ENCODE measurements at places on chromosomes 2 and 18. TPM values are rescaled to one million over a fixed set of nuclear protein-coding genes. Genes with fewer than 3 reads are reported as not detected.
A peak's percentile ranks its signal among the peaks of the same experiment; 100 is the strongest.

DNA sequence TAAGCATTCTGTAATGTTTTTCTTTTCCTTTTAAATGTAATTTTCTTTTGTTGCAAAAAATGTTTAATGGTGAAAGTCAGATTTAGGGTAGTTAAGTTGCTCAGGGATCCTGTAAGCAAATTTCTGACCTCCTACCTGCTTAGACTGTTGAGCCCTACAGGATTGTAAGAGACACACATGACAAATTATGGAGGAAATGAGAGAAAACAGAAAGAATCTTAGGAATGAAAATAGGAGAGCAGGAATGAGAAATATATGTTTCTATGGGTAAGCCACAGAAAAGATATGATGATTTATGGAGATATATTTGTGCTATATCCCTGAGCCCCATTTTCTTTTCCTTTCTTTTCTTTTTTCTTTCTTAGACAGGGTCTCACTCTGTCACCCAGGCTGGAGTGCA is 28.3 kb downstream of the CYBRD1 start:
- DNase-seq, result no peak

DNA sequence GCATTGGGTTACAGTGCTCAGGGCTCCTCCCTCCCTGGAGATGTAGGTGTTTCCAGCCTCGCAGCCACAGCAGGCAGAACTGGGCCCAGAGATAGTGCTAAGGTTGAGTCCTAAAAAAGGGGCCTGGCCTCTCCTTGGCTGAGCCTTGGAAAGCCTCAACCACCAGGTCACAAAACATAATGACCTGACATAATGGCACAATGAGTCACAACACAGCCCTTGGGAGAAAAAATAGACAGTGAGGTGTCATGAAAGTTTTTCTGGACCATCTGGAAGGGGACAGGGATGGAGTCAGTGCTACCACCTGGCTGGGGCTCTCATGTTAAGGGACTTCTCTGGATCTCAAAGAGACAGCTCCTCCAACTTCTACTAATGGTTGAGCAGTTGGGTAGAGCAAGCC is 92.4 kb upstream of the LCLAT1 start:
- no peak for DNase-seq

DNA sequence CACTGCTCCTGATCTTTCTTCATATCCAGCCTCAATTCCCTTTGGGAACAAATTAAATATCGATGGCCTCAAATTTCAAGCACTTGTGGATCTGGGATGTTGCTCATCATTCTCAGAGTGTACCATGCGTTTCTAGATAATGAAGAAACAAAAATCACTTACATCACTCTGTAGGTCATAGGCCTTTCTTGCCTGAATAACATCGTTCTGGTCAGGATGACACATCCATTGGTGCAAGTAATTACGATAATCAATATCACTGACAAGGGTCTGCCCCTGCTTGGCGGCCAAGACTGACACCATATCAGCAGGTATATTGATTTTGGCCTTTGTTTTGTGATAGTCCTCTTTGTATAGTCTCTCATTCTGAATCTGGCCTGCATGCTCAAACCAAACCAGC is 157.3 kb downstream of the RIF1 start:
- DNase-seq, result no peak

DNA sequence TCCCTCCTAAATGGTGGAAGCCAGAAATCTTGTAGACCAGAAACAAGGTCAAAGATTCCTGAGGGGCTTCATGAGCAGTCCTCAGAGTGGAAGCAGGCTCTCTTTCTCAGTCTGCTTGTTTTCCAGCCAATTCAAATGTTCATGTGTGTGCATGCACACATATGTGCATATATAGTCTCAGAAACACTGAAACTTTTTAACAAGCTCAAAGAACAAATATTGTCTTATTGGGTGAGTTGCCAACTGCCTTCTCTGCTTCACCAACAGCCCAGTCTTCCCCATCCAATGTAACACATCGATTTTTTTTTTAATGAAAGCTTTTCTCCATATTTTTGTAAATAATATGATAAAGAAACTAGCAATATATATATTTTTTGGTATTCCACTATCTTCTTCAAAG is 3.7 kb downstream of the CACNB4 start:
- no peak for DNase-seq

- DNase-seq, result no peak
Observed at GRCh38 chr2:74503506-74504475, 3.7 kb downstream of the PCGF1 start.

- no peak for DNase-seq
Observed at GRCh38 chr18:73758446-73758845, 389.2 kb downstream of the FBXO15 start.

DNA sequence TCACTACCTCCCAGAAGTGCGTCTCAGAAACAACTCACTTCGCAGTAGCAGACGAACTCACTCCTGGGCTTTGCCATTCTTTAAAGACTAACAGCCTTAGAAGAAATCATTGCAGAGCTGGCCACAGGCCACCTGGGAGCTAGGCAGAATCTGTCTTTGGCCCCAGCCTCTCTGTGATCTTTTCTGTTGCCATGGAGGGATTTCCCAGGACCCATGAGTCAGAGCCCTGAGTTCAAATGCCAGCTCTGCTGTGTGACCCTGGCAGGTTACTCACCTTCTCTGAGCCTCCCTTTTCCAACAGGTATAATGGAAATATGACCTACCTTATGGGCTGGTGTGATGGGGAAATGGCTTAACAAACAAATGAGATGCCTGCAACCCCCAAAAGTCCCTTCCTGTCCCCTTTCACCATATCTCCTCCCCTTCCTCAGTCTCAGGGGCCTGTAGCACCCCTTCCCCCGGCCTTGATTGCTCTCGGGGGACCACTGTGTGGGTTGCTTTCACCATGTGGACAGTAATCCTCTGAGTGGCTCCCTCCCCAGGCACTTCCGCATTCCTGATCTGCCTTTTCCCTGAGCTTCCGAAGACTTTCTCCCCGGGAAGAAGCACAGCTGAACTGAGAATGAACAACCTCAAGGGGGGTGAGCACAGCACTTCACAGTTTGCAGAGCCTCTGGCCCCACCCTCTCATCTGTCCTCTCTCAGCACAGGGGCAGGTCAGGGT is 34.0 kb upstream of the SLC66A3 start:
- DNase-seq, result no peak

GRCh38 chr2:160228141-160228917 is 28.3 kb upstream of the ITGB6 start:
- DNase-seq, result no peak

DNA sequence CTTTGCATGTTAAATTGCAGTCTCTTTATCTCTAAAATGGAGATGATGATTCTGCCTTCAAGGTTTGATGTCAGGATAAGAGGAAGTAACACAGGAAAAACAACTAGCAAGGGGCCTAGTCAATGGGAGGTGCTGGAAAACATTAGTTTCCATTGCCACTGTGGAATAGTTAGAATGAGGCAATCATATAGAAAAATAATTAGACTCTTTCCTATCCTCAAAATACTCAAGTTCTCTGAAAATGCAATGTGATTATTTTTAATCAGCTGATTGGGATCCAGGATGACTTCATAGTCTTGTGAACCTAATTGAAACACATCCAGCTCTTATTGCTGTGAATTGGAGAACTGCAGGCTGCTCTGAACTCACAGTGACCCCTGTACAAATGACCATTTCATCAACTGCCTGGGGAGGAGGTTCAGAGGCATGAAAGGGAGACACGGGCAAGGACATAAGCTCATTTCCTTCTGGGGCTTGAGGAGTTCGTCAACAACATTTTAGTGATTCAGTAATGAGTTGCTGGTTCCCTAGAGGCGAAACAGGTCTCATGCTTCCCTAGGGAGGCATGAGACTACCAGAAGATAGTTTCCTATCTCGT is 422.5 kb downstream of the LPIN1 start:
- peak; percentile 37 for DNase-seq

GRCh38 chr2:144329472-144329871 is 190.4 kb downstream of the ZEB2 start:
- DNase-seq, result no peak

DNA sequence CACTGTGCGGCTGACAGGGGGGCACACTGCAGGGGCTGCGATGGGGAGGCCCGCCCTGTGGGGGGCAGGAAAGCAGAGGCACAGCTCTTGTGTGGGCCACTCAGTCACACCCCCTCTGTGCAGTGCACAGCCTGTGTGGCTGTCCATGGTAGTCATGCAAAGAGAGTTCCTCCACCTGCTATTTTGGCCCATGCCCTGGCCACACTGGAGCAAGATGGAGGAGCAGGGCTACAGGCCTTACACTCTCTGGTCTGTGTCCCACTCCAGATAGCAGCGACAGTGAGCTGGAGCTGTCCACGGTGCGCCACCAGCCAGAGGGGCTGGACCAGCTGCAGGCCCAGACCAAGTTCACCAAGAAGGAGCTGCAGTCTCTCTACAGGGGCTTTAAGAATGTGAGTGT is 28.5 kb upstream of the FAHD2A start:
- no peak for DNase-seq

GRCh38 chr2:234334151-234334550 is 162.7 kb downstream of the ARL4C start:
- DNase-seq, result no peak

DNA sequence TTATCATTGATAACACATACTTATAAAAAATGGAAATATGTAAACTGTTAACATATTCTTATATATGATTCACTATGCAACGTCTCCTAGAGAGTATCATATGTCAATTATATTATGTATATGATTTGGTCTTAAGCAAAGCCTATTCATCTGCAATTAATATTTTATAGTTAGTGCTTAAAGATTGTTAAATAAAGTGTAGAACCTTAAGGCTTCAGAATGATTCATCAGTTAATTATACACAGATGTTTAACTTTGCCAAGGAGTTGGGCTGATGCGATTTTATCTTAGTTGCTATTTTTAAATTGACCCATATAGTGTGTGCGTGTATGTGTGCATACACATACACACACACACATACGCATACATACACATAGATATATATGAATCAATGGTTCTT is 323.1 kb downstream of the RBM43 start:
- no peak for DNase-seq

- DNase-seq, result no peak
Observed at GRCh38 chr2:85221067-85221691, 88.0 kb downstream of the TCF7L1 start.

GRCh38 chr18:63962137-63962536 is 7.7 kb upstream of the SERPINB8 start:
- no peak for DNase-seq

DNA sequence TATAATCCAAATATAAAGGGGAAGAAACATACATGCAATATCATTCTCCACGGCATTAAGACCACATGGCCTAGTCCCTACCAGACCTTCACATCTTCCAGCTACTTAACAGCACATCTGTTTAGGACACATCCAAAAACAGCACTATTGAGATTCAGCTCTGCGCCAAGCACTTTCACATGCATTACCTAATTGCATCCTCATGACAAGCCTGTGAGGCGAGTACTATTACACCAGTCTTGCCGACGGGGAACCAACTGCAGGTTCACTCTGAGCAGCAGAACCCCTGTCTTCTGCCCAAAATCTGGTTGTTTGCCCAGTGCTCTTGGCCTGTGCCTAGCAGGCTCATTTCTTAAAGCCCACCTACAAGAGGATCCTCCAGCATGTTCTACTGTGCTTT is 66.7 kb downstream of the AAK1 start:
- DNase-seq, result no peak

GRCh38 chr2:24542269-24542872 is 51.3 kb downstream of the NCOA1 start:
- no peak for DNase-seq

DNA sequence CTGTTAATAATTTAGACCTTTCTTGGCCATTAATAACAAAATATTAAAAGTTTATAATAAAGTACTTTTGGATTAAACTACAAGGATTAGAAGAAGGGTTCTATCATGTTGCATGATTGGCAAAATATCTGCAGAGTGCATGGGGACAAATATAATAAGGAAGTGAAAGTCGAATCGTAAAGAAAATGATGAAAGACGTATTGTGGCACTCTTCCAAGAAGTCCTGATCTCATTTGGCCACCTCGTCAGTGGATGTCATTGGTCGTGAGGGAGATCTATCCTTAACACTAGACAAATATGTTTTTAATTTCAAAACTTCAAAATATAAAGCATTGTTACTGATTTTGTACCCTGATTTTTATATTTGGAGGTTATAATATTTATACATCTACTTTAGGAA is 197.7 kb upstream of the STON1 start:
- DNase-seq, result peak; percentile 56

DNA sequence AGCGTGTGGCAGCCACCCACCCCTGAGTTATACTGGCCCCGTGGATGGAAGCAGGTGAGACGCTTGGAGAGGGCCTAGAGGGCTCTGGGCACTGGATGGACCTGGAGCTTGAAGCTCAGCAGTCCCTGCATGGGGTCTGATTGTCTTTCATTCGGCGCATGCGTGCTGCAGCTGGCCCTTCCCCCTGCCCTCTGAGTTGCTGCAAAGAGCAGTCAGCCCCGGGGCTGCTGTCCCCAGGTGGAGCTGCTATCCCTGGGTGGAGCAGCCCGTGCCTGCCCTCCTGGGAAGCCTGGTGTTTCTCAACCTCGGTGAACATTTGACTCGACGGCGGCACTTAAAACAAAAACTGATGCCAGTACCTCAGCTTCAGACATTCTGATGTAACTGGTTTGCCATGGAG is 29.6 kb downstream of the IGFBP5 start:
- peak; percentile 35 for DNase-seq

MARCHF4 gene
- 6.1 TPM for total RNA-seq

UPP2 gene
- not detected for total RNA-seq

ASTL gene
- total RNA-seq, result not detected

G6PC2 gene
- not detected for total RNA-seq

FAM110C gene
- total RNA-seq, result 2.6 TPM

PRKCE gene
- 1.7 TPM for total RNA-seq

CHST10 gene
- 11.3 TPM for total RNA-seq

Data from A673 (cell line).